Left renal cortex interstitium (tissue), 4 donors: ENCODE measurements at places on chromosomes 1 and 21. TPM values are rescaled to one million over a fixed set of nuclear protein-coding genes. Genes with fewer than 3 reads are reported as not detected.

DNA sequence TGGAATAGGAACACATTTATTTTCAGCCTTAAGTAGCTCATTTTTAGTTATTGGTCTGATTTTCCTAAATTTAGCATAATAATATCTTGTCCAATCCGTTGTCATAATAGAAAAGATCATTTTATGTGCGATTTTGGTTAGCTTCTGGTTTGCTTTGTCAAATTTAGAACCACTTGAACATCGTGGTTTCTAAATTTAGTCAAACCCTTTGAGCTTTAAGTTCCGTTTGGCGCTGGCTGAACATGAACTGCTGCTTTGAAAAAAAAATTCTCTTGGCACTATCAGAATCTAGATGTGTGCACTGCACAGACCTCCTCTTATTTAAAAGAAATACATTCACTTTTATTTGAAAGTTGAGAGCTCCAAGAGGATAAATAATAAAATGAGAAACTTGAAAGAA, 370.6 kb downstream of the PTPRC start:
- DNase-seq: no peak

DNA sequence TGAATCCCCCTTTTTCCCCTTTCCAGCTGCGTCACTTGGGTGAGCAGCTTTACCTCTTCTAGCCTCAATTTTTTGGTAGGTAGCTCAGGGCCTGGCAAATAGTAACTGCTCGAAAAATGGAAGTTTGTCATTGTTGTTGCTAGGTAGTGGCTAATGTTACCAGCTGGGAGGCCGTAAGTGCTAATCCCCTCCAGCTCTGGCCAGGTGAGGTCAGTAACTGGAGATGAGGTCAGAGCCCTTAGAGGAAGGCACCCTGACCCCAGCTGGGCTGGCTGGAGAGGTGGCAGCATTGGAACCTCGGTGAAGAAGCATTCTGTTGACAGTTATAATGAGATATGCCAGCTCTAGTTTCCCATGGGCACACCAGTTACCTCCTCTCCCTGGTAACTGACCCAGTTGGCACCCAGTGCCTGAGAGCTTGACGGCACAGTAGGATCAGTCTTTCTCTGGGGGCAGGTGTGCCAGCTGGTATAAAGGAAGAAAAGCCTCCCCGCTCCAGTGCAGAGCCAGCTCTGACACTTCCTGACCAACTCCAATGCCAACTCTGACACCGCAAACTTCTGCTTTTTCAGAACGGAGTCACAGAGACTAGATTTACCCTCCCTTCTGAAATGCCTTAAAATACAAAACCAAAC, 35.0 kb upstream of the SLC2A1 start:
- no peak for DNase-seq

DNA sequence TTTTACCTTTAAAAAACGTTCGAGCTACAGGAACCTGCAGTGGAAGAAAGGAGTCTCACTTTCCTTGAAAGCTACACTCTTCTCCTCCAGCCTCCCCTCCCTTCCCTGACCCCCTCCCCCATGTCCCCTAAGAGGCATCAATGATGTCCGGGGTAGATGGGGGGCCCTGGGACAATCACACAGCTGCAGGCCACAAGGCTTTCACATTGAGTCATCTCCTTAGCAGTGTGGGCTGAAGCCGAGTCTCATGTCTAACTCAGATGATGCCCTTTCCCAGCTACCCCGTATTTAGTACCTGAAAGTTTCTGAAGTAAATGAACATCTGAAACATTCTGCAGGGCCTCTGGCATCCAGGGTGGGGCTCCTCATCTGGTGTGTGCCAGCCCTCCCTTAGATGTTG, 6.3 kb upstream of the GPR25 start:
- no peak for DNase-seq

DNA sequence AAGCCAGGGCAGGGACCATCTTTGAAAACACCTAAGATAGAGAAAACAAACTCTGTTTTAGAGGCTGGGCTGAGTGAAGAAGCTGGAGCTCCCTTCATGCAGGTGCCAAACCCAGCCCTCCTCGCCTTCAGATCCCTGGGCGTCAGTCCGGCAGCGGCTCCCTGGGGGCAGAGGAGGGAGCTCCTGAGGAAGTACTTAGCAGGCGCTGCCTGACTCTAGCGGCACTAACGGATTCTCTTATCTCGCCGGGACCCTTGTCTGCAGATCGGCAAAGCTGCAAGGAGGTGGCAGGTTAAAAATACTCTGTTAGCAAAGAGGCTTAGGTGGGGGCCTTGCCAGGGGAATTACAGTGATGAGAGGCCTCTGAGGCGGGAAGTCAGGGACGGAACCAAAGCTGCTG, 79.6 kb downstream of the PLXNA2 start:
- DNase-seq: no peak

DNA sequence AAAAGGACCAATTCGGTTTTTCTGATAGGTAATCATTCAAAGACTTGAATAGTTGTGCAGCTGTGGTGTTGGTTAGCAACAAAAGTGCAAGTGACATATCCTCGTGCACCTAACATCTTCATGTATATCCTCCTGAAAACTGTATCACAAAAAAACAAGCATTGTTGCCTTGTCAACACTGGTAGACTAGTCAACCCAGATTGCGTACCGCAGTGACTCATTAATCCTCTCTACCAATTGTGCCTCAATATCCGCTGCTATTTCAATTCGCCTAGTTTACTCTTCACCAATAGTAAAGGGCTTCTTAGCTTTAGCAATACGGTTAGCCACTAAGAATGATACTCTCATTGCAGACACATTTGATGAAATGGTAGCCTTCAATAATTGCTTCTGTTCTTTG, 3.5 kb downstream of the HHAT start:
- no peak for DNase-seq

DNA sequence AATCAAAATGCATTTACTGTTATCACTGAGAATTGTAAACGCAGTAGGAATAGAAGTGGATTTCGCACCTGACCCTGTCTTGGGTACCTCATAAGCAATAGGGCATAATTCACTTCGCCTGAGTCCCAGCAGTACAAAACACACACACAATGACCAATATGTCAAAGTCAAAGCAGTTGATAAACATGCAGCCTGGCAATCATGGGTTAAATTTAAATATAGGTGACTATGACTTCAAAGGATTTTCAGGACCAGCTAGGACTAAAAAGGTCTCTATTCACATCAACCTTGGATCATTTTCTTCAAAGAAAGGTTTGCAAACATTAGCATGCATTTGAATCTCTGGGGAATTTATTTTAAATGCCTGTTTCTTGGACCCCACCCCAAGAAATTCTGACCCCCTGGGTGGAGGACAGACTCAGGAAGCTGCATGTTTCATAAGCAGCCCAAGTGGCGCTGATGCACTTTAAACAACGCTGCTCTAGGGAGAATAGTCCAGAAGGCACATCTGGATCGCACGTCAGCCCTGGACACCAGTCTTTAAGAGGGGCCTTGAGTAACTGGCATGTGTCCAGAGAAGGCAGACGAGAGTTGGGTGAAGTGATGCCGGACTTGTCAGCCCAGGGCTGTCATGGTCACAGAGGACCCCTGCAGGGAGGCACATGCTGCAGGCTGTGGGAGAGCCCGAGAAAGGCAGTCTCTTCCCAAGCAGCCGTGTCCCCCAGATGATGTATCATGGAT, 55.7 kb upstream of the EFHD2 start:
- DNase-seq: no peak

- DNase-seq: no peak
Measured at GRCh38 chr1:105436589-105437259, 1619.8 kb upstream of the PRMT6 start.

SLC27A3 gene
- polyA plus RNA-seq: 41.5 TPM

CFAP107 gene
- polyA plus RNA-seq: 1.1 TPM

GART gene
- 95.0 TPM for polyA plus RNA-seq
